ENCODE measurements at places on chromosomes 6 and 20.

DNA sequence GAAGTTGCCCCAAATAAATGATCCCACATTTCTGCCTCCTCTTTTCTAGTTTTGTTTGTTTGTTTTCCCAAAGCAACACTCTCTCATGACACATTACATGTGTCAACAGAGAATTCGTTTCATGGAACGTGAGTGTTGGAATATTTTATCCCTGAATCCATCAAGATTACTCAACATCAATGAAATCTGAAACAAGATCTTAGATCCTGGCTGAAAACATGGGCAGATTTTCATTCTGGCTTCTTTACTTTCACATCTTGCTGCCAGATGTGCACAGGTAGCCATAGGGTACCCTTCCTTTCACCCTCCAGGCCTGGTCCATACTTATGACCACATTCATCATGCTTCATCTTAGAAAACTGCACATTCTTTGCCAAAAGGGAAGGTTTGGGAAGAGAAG is 347.0 kb downstream of the DOK5 start:
- DNase-seq = no peak

GRCh38 chr20:14334306-14334930 is 3.0 kb downstream of the FLRT3 start:
- no peak for DNase-seq

DNA sequence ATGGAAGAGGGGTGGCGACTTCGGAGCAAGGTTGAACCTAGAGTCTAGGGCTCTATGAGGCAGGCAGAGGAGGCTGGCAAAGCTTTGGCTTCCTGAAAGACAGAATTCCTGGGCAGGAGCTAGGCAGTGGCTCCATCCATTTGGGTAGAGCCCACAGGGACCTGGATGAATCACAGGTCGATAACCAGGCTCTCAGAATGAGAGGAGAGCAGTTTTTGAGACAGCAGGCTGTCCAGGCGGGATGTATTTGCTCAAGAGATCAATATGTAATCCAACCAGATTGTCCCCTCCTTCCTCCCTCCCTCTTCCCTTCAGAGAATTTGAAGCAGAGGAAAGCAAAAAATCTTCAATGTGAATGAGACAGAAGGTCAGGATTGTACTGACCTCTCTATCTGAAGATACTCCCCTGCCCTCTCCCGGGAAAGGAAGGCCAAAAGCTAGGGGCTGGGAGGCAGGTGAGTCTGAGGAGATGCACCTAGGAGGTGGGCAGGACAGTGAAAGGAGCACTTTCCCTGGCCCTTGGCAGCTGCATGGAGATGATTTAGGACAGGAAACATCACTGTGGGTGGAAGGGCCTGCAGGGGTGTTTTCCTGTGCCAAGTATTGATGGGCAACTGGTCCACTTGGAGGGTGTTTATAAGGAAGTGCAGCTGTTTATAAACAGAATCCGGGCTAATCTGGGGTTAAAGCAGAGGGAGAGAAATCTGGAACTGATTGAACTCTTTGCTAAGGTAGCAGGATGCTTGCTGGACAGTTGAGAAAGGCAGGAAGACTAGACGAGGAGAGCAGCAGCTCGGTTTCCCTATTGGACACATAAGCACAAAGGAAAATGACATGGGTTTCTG is 212.4 kb upstream of the LRFN2 start:
- no peak for DNase-seq

- DNase-seq = no peak
Measured at GRCh38 chr6:29992807-29993206, 50.5 kb downstream of the HLA-A start.

GRCh38 chr6:63943826-63944225 is 308.2 kb downstream of the PHF3 start:
- no peak for DNase-seq

- DNase-seq = no peak
Measured at GRCh38 chr6:107543088-107543487, 53.2 kb downstream of the SOBP start.

- no peak for DNase-seq
Measured at GRCh38 chr6:150302520-150303176, 66.2 kb upstream of the IYD start.

DNA sequence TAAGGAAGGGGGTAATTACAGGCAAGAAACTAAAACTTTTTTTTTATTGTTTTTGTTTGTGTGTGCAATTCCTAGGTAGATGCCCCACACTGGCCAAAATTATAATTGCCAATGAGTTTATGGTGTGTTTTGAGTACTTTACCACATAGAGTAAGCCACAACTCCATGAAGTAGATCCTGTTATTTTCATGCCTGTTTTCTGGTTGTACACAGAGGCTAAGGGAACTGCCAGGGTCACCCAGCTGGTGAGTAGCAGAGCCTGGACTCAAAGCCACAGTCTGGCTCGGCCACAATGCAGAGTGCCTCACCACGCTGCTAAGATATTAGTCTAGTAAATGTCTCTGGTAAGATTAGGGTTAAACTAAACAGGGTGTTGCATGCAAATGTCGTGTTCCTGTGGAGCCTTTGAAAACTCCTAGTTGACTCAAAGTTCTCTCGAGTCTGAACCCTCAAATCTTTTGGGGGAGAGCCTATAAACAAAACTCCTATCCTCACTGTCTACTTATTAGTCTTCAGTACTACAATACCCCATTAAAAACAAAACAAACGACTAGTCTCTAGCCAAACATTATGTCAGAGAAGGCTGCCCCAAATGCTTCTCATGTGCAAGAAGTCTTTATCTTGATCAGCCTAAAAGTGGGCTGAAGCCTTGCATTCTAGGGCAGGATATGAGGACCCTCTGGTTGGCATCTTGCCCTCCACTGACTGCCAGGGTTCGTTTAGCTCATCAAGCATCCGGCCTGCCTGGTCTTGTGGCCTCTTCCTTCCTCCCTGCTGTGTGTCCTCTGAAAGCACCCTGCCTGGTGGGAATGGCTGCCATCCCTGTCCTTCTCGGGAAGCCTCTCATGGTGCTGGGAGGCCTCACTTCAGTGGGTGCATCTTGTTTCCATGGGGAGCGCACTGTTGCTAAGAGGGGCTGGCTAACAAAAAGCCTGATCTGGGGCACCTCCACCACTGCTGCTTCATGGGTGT is 4.2 kb downstream of the DUSP22 start:
- no peak for DNase-seq

DNA sequence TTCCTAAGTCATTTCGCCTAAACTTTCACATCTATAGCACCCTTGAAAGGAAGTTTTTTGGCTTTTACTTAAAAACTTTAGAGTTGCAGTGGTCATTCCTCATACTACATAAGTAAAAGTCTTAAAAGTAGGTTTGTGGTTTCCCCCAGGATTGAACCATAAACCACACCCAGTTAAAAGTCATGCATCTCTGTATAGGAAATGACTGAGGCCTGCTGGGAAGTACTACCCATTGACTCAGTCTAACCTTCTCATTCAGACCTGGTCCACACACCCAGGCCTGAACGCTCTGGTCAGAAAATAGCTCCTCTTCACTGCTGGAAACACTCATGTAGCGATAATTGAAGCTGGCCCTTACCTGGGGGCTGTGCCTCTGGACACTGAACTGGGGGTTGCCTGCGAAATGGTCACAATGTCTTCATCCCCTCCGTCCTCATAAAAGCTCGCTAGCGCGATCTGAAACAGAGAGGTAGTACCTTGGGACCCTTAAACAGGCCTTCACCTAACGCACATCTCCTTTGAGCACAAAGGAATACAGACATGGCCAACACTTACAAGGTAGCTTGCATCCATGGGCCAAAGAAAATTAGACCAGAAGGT is 2.6 kb downstream of the NSFL1C start:
- DNase-seq = no peak

GRCh38 chr20:35571555-35571954 is 29.7 kb downstream of the ERGIC3 start:
- no peak for DNase-seq

- DNase-seq = no peak
Measured at GRCh38 chr6:97205966-97206365, 77.0 kb downstream of the MMS22L start.

GRCh38 chr6:961407-961960 is 268.5 kb upstream of the EXOC2 start:
- no peak for DNase-seq

GRCh38 chr20:51315390-51315789 is 227.1 kb downstream of the NFATC2 start:
- DNase-seq = no peak

DNA sequence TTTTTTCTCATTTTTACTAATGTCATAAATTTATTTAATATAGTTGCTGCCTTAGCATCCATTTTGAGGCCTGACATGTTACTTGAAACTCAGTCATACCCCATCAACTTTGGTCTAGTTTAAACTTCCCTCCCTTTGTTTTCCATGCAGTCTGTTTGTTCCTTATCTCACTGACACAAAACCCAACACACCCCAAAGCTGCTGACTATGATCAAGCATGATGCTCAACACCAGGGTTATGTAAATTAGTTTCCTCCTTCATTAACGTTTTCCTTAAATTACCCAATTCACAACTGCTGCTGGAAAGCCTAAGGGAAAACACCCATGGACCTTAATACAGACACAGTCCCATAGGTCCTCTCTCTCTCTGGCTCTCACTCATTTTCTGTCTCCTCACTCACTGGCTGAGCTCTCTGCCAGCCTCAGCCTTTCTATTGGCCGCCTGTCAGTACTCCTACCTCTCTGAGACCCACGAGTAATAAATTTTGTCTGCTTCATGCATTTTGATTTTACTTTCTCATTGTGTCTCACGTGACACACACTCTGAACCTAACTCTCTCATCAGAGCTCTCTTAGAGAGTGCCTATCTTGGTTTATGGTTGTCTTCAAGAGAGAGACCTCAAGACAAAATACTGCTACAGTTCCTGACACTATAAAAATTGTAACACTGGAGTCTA is 904.5 kb downstream of the C6orf118 start:
- DNase-seq = no peak

DNA sequence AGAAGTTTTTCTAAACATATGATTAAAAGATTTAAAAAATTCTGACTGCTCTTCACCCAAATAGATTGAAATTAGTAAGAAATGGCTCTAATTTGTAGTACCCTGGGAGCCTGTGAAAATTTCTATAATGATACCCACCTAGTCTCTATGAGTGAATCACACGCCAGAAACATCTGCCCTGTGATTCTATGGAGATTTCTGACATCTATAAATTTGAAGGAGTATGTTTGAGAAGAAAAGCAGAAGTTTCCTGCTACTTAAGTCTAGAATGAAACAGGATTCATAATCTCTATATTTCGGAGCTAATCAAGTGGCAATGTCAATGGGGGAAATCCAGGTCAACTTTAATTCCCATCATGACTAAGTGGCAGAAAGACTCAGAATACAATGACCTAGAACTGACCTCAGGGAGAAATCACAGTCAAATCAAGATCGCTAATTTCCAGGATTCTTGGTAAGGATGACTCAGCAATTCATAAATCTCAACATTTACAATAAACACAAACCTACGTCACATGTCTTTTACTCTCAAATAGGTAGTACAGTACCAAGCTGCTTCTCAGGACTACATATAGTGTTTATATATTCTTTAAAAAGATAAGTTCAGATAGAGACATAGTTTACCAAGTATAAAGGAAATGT is 186.2 kb upstream of the TNFAIP3 start:
- DNase-seq = no peak

- DNase-seq = no peak
Measured at GRCh38 chr6:158900663-158901312, 81.6 kb upstream of the EZR start.

DNA sequence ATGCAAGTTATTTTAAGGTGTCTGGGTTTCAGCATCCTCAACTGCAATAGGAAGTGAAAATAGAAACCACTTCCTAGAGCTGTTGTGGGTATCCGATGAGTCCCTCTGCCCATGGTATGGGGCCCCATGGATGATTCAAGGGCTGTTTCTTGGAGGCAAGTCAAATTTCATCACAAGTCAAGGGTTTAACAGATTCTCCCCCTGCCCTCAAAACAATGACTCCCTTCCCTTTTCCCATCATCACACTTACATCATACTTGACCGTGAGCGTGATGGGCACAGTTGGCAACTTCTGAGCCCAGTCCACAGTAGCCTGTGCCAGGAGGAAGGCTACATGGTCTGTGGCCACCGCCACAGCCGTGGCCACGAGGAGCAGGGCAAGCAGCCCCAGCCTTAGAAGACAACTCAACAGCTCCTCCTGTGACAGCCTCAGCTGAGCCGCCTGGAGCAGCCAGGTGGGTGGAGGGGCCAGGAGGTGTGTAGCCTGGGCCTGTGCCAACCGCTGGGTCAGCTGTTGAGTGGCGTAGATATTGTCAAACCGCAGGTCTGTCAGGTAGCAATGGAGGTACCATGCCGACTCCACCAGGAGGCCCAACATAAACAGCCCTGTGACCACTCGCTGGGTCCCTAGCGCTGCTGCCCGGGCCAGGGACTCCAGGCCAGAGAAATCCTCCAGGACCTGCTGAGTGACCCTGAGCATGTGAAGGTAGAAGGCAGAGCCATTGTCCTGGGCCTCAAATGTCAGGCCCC is 5.2 kb downstream of the OCSTAMP start:
- no peak for DNase-seq

DNA sequence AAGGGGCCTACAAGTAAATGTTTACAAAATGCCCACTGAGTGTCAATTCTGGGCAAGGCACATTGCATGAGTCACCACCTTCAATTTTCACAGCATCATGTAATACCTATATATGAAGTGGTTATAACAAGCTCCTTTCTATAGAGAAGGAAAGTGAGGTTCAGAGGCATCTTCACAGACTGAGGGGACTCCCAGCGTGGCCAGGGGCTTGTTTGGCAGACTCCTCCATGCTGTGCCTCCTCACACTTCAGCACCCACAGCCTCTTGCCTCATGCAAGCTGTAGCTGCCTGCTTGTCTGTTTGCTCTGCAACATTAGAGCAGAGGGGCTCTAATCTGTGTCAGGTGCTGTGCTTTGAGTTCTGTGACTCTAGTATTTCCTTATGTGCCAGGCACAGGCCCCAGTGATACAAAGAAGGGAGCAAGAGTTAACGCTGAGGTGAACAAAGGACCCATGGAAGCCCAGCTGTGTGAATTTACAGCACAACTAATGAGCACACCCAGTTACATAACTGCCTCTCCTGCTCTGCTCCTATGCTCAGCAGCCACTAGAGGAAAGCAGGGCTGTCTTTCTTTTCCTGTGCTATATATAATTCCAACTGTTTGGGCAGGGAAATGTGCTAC is 72.3 kb downstream of the ZHX3 start:
- no peak for DNase-seq

- DNase-seq = no peak
Measured at GRCh38 chr6:87606199-87606598, 16.3 kb downstream of the ORC3 start.

Data from esophagus squamous epithelium (tissue), 5 donors.